ENCODE measurements at places on chromosomes 1 and 21.

- DNase-seq = no peak
Measured at GRCh38 chr1:54380290-54380882, 25.8 kb downstream of the SSBP3 start.

- DNase-seq = no peak
Measured at GRCh38 chr21:14691914-14692313, 145.8 kb upstream of the SAMSN1 start.

- no peak for DNase-seq
Measured at GRCh38 chr1:78745111-78745510, 95.5 kb downstream of the IFI44 start.

DNA sequence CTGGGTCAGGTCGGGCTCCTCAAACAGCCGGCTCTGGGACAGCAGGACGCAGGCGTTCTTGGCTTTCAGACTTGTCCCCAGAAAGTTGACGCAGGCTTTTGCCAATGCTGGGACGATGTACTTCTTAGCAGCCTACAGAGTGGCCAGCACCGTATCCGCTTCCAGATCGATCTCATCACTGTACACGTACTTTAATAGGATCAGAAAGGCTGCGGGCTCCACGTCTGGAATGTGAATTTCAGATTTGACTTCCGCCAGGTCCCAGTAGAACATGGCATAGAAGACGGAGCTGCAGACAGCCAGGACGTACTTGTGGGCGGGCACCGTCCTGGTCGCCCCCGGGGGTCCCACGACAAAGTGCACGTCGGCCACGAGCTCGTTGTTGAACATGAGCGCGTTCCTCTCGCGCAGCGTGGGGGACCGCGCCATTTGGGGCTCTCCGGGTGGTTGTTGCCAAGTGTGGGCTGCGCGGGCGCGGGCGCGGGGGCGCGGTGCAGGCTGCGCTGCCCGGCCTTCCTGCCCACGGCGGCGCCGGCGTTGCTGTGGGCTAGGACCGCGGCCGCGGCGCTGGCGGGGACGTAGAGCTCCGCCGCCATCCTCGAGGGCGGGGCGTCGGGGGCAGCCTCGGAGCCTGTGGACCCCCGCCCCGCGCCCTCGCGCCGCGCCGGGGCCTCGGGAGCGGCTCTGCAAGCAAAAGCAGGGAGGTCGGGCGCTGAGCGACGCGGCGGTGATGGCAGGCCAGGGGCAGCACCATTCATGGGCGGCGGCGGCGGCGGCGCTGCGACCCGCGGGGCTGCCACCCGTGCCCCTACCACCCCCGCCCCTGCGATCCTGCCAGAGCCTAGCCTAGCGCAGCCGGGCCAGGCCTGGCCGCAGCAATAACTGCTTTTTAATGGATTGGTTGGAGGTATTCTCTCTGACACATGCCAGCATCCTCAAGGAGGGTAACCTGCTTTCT is 10.6 kb downstream of the CNR2 start:
- no peak for DNase-seq

- no peak for DNase-seq
Measured at GRCh38 chr1:50973255-50973654, 3.2 kb downstream of the CDKN2C start.

- peak; percentile 80 for DNase-seq
Measured at GRCh38 chr1:8317647-8318381, at the start of gene SLC45A1. SLC45A1 (plus strand) TSS chr1:8318114; CDS start chr1:8324330, 6,216 bp downstream.

DNA sequence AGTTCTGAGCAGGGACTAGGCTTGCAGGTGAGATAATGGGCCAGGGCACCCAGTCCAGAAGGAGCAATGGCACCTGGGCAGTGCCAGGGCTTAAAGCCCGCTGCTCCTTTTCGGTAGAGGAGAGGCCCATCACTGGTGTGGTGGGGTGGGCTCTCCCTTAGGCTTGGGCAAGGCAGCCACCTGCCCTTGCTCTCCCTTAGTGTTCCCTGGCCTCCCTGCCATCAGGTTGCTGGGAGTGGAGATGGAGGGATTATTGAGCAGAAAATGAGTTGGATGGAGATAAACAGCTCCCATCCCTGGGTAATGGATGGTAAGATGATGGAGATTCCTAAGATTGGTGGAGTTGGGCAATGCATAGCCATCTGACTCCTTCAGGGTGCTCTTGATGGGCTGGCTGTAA is 7.9 kb downstream of the MYOG start:
- no peak for DNase-seq

DNA sequence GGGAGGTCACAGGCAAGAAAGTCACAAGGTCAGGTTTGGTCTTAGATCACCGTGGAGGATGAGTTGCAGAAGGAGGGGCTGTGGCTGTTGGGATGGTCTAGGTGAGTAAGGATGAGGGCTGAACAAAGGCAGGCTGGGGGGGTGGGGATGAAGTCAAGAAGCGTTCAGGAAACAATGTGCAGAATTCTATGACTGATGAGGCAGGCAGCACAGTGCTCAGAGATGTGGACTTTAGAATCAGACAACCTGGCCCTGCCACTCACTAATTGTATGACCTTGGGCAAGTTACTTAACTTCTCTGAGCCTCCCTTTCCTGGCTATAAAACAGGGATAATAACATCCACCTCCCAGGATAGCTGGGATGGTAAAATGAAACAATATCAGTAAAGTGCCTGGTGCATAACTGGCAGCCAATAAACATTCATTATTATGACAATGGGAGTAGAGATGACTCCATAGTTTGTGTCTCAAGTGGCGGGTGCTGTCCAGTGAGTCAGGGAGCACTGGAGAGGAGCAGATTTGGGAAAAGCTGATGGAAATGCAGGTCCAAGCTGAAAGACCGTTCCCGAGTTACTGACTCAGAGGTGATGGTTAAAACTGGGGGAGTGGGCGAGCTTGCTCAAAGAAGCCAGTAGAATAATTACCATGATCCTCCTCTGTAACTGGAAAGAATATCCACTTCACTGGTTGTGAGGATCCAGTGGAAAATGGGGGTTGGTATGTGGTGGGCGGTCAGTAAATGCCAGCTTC is 2.1 kb downstream of the TIE1 start:
- DNase-seq = no peak

- DNase-seq = no peak
Measured at GRCh38 chr21:29424728-29425127, 126.0 kb downstream of the BACH1 start.

DNA sequence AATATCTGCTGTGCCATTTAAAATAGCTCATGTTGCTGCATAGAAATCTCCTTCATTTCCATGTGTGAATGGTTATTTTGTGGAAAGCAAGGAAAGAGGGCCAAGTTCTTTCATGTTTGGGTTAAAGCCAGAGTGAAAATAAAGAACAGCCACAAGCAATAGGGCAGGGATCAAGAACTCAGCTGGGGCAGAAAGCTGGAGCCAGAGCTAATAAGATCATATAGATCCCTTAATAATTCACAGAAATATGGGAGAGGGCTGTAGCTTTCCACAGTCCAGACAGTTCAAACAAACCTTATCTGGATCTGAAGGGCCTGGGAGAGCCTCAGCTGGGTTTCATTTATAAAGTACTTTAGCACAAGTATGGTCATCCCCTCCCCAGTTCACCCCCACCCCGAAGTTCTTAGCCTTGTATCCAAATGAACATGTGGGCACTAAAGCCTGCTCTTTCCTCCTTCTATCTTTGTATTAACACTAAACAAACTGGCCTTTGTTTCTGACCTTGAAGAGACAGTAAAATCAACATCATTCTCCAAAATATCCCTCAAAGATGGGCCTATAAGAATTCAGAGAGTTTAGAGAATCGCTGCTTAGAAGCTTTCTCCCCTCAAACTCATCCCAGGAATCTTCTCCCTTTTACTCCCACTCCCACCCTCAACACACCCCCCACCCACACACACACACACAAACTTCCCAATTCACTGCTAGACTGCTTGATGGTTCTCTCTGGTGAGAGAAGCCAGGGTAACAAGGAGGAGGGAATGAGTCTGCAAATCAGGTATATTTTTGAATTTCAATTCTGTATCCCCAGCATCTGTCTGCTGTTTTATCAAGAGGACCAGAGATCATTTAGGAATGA is 41.7 kb downstream of the UTP25 start:
- DNase-seq = no peak

DNA sequence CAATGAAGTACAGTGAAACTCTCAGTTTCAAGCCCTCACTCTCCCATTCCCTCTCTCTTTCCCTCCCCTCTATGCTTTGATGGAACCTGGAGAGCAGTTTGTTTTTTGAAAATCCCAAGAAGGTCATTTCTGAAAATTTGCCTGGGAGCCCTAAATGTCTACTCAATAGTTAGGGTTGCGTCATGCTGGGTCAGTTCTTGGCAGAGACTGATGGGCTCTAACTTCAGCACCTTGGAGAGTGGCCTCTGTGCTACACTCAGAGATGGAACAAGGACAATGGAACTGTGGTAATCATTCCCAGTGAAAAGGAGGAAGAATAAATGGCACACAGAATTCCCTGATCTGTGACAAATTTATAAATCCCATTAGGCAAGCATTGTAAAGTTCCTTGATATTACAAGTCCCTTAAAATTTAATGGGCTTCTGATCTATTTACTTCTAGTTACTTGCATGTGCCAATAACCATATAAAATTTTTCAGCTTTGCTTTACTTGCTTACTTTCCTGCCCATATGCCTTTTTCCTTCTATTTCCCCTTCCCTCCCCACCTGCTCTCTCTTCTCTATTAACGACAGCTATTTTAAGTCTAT is 182.9 kb upstream of the KCND3 start:
- no peak for DNase-seq

DNA sequence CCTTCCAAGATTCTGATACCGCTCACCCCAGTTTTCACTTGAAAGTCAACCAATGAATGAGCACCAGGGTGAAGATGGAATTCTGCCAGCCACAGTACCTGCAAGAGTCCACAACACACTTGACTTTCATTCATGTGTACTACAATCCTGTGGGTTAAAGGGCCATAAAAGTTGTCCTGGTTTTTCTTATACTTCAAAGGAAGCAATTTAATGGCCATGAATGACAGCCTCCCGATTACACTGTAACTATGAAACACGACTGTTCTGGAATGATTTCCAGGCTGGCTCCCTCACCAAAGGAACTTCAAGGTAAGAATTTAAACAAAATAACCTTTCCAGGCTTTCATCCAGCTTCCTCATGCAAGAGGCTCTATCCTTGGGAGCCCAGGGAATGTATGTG is 502.8 kb downstream of the SMYD3 start:
- DNase-seq = no peak

DNA sequence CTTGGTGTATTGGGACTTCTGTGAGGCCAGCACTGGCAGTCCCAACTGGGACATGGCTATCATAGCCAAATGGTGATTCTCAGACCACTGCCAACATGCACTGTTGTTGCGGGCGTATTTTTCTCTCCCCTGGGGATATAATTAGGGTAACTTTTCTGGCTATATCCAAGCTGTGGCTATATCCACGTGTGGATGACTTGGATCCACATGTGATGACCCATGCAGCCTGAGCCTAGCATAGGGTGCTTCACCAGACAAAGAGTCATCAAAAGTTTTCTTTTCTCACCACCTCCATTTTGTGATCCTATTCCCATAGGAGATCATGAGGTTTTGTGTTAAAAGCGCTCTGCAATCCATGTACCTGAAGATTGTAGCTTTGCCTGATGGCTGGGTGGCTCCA is 51.2 kb upstream of the CSF3R start:
- DNase-seq = no peak

DNA sequence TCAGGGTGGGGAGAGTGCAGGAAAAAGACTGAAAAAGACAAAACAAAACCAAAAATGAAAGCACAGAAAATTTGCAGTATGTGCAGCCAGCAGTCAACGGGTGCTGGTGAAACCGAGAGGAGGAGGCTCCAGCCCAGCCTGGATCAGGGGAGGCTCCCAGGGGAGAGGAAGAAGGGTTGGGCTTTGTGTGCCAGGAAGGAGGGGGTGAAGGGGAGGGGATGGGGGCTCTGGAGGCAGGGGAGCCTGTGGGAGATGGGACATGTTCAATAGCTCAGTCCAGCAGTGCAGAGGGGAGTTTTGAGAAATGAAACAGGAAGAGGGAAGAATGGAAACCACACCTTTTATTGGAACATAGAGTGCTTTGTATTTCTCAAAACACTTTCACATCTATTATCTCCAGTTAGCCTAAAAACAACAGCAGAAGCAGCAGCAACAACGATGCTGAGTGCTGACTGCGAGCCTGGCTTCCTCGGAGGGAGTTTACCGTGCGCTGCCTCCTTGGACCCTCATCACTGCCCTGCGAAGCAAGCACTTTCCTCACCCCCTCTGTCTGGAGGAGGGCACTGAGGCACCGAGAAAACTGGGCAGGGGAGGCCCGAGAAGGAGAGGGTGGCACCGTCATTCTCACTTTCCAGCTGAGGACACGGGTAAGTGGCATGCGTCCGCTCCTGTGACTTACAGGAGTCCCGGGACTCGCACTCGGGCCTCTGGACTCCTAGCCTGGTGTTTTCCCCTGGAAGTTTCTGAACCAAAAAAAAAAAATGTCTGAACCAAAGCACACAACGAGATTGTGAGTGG is 62.9 kb downstream of the MDM4 start:
- DNase-seq = no peak

- DNase-seq = no peak
Measured at GRCh38 chr1:170891872-170892271, 43.5 kb upstream of the MROH9 start.

- DNase-seq = peak; percentile 56
Measured at GRCh38 chr1:7299329-7299799, 471.7 kb upstream of the VAMP3 start.

- no peak for DNase-seq
Measured at GRCh38 chr1:84000954-84001495, 2.1 kb upstream of the TTLL7 start.

DNA sequence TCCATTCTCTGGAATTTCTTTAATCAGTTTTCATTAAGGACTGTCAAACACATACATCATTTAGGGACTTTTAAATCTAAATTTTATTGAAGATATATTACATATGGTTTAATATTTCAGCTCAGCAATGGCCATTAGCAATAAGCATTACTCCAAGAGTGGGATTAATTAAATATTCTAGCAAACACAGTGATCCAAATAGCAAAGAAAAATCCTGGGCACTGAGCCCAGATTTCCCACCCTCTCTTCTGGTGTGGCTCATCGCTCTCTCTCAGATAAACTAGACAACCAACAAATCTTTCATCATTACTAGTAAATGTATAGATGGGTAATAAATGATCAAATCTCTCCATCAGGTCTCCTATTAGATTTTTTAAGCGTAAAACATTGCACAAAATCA is 53.5 kb upstream of the FOXD3 start:
- DNase-seq = no peak

- DNase-seq = no peak
Measured at GRCh38 chr21:45141507-45141906, 67.1 kb downstream of the ADARB1 start.

- DNase-seq = no peak
Measured at GRCh38 chr1:113137563-113137962, 64.6 kb downstream of the LRIG2 start.

- DNase-seq = no peak
Measured at GRCh38 chr21:46061063-46061462, 36.8 kb upstream of the COL6A2 start.

DNA sequence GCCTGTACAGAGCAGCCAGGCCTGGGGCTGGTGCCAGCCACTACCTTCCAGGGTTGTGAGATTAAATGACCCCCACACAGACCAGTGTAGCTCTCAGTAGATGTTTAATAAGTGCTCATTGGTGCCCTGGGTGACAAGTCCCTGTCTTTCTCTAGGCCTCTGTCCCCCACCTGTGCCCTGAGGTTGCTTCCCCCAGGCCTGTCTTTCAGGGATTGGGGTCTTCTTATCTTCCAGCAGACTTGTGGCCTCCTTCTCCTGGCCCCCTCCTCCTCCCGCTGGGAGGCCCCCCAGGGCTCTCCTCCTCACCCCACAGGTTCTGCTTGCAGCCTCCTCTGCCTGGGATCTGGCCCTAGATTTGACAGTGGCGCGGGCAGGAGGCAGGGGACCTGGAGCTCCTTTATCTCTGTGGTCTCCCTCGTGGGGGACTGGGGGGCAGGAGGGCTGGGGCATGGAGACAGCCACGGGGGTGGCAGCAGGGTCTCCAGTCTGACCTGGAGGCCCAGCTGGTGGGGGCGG is 40.3 kb downstream of the EPHA2 start:
- DNase-seq = no peak

GRCh38 chr1:225250432-225250831 is 177.4 kb downstream of the LBR start:
- DNase-seq = no peak
